ENCODE measurements at places on chromosomes 2 and 18.
A peak's percentile ranks its signal among the peaks of the same experiment; 100 is the strongest.

- DNase-seq = no peak
Measured at GRCh38 chr2:190663839-190664238, 15.0 kb downstream of the NAB1 start.

GRCh38 chr18:4208366-4208765 is 246.7 kb downstream of the DLGAP1 start:
- DNase-seq = no peak

DNA sequence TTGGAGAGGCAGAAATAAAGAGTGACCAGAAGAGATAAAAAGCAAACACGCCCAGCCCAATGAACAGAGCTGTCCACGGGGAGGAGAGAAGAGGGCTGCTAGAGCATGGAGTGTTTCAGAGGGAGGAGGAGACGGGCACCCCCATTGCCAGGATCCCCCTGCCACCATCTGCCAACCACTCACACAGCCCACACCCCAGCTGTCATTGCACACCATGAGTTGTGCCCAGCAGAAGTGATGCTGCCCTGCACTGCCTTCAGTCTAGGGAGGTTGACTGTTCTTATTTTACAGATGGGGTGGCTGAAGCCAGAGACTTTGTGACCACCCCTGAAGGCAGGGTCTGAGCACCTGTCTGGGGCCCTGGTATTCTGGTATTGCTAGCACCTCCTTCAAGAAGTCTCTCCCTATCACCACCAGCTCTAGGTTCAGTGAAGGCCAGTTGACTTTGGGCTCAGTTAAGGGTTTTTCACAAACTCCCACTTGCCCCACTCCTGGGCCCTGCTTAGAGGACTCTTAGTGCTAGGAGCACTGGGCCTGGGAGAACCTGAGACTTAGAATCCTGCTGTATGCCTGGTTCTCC is 2.4 kb downstream of the FABP1 start:
- no peak for DNase-seq

DNA sequence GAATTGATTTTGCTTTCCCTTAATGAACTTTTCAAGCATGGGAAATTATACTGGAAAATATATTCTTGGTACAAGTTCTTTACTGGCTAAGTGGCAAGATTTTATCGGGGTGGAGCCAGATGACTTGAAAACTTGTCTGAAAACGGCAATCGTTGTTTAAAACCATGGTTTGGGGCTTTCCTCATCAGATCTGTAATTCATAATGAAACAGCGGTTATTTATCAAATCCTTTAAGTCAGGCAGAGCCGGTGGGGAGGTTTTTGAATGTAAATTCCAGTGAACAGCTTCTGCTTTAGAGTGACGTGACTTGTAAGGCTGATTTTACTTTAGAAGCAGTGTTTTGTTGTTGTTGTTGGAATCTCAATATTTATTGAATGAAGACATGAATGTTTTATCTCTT is 2.6 kb downstream of the SEC11C start:
- DNase-seq = peak; percentile 27

DNA sequence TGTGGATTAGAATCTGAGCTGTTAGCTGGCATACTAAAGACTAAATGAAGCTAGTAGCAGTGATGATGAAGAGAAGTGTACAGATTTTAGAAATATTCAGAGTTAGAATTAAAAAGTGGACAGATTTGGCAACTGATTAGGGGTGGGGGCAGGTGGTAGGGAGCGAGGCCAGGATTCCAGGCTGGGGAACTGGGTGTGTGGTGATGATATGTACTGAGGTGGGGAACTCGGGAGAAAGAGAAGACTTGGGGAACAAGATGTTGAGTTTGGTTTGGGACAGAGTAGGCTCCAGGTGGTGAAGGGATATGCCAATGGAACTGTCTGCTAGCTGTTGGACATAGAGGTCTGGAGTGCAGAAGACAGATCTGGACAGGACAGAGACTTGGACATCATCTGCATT is 9.2 kb upstream of the CYP26B1 start:
- no peak for DNase-seq

All from stimulated activated naive CD4-positive, alpha-beta T cell treated with Interleukin-2 at 50 U/mL for 16 hours (primary cell).